Stimulated activated CD4-positive, alpha-beta T cell treated with anti-CD3 and anti-CD28 coated beads, Interleukin-15, amount 100 ng/mL, for 24 hours (primary cell): ENCODE measurements at places on chromosomes 6 and 20.

DNA sequence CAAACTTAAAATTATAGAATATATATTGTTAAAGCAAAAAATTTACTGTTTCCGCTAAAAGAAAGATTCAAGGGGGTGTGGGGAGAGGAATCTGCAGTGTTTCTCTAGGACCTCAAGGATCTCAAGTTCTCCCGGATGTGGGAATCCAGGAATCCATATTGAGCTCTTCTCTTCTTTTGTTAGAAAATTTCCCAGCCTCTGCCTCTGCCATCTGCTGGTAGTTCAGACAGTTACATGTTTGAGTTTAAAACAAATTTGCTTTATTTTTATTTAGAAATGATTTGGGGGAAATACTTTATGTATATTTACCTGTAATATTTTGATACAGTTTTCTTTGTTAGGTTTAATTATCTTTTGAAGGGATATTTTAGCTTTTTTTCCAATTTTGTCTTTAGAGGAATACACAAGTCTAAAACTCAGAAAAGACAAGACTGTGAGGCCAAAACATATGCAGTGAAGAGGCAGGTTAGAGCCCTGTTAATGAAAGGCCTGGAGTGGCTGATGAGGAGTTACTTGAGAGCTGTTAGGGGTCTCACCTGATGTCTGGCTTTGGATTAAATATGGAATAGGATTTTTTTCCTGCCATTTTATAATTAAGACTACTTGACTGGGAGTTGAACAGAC, 268.8 kb downstream of the ARID1B start:
- DNase-seq, result no peak

DNA sequence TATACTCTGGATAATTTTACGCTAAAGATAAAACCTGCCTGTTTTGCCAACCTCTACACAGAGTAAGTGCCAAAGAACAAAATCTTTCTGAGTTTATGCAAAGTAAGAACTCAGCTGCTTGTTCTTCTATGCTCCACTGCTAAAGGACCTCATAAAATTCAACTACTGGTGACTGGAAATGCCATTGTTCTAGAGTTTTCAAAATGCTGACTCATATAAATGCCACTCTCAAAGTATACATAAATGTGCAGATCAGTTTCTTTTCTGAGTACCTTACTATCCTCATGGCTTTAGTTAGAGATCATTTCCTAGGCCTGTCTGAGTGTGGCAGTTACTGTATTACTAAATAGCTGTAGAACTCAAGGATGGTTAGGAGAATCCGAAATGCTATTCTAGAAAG, 45.6 kb downstream of the LYRM4 start:
- no peak for DNase-seq

DNA sequence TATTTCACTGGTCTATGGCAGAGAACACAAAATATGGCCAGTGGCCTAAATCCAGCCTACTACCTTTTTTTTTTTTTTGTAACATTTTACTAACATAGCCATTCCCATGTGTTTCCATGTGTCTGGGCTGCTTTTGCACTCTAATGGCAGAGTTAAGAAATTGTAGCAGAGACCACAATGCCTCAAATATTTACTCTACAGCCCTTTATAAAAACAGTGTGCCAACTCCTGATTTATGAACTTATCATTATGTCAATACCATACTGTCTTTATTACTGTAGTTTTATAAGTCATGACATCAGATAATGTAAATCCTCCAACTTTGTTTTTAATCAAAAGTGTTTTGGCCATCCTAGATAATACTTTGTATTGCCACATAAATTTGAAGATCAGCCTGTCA, 27.4 kb upstream of the CAP2 start:
- no peak for DNase-seq

DNA sequence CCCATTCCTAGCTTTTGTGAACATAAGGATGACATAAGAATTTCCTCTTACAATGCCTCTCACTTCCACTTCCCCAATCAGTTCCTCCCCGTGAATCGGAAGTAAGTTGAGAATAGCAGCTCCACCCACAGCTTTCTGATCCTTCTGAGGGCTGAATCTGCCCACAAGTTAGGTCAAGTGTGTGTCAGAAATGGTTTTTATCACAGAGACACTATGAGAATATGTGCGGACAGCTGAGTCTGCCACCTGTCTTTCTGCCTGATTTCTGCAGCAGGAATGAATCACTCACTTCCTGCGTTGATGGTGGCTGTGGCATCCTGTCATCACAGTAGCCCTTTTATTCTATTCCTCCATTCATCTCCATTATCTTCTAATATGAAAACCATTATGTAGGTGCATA, 70.2 kb downstream of the RIN2 start:
- DNase-seq, result peak; percentile 48

- DNase-seq, result no peak
Observed at GRCh38 chr6:21970569-21971300, 326.1 kb downstream of the PRL start.

DNA sequence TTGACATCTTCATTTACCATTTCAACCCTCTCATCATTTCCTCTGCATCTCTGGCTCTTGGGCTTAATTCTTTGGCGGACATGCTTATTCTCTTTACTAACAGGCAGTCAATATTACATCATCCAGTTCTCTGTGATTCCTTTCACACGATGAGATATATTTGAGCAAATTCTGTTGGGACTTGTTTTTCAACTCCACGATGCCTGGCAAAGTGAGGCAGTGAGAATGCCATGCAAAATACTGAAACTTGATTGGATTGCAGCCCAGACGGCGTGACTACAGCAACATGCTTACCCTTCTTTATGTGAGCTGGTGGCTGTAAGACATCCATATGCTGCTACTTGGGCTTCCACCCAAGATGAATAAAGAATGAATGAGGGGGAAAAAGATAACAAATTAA, 101.7 kb upstream of the SPACA1 start:
- DNase-seq, result no peak

DNA sequence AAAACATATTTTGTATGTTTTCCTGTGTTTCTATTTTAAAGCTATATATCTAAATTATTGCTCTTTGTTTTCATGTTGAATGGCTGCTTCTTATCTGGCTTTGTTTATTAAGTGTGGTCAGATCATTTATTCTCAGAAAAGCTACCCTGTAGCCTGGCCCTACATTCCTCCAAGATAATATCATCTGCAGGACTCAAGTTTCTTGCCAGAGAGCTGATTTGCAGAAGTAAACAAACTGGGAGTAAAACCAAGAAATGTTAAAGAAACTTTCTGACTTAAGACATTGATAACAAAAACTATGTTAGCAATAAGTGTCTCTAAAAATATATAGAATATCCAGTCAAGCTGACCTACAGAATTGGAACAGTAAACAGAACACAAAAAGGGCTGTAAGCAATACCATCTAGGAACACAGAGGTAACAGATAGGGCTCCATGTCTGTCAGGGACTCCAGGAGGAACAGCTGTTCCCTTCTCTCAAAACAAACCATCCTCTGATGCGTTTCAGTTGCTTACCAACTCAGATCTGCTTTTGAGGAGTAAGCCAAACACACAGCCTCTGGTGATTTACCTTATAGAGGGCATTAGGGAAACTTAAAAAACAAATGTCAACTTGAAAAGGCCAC, 17.5 kb upstream of the CEP85L start:
- DNase-seq, result no peak
